Mesenteric fat pad (tissue), 1 donor: ENCODE measurements at places on chromosomes 3 and 15. TPM values are rescaled to one million over a fixed set of nuclear protein-coding genes. Genes with fewer than 3 reads are reported as not detected.
A peak's percentile ranks its signal among the peaks of the same experiment; 100 is the strongest.

Gene ALPK3
- 2.7 TPM for total RNA-seq

Gene SHC4
- not detected for total RNA-seq

Gene PLS1
- 1.2 TPM for total RNA-seq

Gene RHOA
- 563 TPM for total RNA-seq

Gene CPNE9
- not detected for total RNA-seq

Gene MNS1
- 0.77 TPM for total RNA-seq

Gene CPLX3
- total RNA-seq, result not detected

Gene SCN10A
- not detected for total RNA-seq

- no peak for DNase-seq
Measured at GRCh38 chr15:73608941-73609340, 24.2 kb downstream of the NPTN start.

- no peak for DNase-seq
Measured at GRCh38 chr15:99016680-99017321, 9.2 kb upstream of the PGPEP1L start.

GRCh38 chr3:40169983-40170382, 139.5 kb upstream of the EIF1B start:
- peak; percentile 59 for DNase-seq

- DNase-seq, result no peak
Measured at GRCh38 chr3:108477511-108478147, 32.8 kb downstream of the MYH15 start.

DNA sequence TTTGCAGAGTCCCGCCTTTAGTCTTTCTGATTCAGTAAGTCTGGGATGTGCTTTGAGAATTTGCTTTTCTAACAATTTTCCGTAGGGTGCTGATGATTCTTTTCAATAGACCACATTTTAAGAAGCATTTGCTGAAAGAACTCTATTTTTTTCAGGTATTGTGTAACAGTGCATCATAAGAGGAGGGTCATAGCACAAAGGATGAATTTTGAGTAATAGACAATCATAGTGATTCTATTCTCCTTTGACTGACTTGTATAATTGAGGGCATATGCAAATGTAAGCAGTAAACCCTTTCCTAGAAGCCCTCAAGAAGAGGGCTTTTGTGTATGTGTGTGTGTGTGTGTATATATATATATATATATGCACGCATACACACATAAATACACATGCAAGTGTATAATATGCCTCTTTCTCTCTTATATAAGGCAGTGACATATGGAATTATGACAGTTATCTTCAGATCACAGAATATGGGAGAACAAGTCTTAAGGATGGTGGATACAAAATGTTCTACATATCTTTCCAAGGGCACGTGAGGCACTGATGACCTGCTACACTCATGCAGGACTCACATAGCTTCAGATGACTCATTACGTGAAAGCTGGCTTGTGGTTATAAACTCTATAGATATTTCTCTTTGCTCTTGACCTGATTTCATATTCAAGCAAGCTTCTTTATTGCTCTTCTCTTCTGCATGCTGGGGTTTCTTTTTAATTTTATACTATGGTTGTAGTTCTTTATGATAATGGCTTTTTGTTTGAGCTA, 6.5 kb upstream of the PLSCR1 start:
- DNase-seq, result no peak

DNA sequence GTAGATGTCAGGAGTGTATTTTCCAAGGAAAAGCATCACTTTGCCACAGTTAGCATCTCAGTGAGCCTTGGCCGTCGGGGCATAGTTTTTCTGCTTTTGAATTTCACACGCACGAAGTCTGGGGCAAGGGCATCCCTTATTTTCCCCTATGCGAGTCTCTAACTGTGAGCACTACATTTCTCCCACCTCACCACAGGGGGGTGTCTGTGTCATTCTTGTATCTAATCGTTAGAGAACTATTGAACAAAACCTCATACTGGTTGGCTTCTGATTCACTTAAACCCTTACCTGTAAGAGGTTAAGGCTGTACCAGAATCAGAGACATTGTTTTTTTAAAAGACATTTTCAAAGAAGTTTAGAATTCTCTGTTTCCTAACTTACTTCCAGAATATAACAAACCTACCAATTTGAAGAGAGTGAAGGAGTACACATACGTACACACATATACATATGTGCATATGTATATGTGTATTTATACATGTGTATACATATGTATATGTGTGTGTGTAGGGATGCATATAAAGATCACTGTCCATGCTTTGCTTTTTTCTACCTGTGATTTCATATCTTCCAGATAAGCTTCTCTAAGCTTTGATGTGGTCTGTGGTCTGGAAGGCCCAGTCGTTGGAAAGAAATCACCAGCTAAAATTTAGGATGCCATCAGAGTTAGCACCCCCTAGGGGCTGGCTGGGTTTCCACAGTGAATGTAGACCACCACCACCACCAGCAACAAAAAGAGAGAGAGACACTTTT, 49.4 kb downstream of the MYZAP start:
- DNase-seq, result no peak

GRCh38 chr3:159839561-159840379, 148.9 kb upstream of the IL12A start:
- DNase-seq, result no peak

- no peak for DNase-seq
Measured at GRCh38 chr3:1752205-1752604, 346.5 kb upstream of the CNTN4 start.

DNA sequence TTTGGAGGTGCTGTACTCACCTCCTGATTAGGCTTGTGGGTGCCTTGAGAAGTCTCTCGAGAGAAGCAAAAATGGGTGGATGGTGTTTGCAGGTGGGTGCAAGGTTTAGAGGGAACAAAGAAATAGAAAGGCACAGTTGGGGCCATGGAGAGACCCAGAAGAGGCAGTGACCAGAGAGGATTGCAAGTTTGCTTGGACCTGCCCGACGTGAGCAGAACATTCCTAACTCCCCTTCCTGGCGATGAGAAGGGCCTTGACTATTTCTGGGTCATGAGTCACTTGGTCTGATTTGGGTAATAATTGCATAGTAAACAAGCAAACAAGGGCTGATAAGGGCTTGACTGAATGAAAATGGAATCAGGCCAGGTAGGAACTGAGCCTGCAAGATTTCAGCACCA, 7.0 kb upstream of the CTSH start:
- DNase-seq, result no peak

DNA sequence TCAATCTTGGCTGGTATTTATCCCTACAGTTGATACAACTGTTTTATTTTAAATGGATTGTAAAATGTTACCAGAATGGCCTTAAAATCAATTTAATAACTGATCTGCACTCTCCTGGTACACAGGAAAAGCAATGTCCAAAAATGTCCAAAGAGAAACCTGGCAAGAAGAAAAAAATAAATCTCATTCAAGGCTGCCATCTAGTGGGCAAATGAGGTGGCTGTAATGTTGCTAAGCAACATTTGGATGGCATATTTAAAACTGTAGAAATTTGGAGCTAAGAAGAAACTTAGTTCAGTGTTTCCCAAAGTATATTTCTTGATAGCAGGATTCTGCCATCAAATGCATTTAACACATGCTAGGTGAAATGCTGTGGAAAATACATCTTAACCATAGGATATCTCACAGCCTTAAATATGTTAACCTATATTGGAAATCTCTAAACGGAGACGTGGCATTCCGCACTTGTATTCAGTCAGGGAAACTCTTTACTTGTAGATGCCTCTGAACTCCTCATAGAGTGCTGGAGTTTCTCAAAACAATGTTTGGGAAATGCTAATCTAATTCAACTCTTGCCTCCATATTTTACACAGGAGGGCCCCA, 216.8 kb downstream of the ERC2 start:
- DNase-seq, result no peak

GRCh38 chr3:139970526-139970925, 35.5 kb downstream of the CLSTN2 start:
- DNase-seq, result no peak

DNA sequence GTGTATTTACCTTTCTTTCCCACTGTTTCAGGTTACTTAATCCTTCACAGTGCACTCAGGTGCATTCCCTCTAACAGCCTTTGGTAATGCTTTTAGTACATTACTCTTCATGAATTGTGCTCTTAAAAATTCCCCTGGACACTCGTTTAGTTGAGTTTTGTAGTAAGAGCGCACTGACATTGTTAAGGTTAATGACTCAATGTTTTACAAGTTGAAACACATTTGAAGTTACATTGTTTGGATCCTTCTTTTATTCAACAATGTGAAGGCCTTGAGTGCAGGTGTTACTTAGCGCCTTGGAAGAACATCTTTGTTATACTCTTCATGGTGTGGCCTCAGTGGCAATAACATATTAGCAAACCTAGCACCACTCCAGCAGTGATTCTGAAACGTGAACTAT, 739.6 kb downstream of the NAALADL2 start:
- DNase-seq, result no peak

GRCh38 chr15:73750438-73750837, 2.7 kb downstream of the INSYN1 start:
- DNase-seq, result no peak

- no peak for DNase-seq
Measured at GRCh38 chr15:85761635-85762034, 33.1 kb downstream of the KLHL25 start.

GRCh38 chr3:36482880-36483279, 102.6 kb downstream of the STAC start:
- DNase-seq, result no peak

DNA sequence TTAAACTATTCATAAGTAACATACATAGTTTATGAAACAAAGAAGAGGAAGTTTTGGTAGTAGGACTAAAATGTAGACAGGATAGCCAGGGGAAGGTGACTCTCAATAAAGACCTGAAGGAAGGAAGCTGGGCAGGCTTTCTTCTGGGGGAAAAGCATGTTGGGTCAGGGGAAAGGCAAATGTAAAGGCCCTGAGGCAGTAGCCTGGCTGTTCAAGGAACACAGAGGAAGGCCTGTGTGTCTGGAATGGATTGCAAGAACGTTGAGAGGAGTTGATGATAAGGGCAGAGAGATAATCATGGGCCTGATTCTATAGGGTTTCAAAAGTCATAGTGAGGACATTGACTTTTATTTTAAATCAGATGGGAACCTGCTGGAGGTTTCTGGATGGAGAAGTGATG, 167.6 kb downstream of the SNRK start:
- no peak for DNase-seq

DNA sequence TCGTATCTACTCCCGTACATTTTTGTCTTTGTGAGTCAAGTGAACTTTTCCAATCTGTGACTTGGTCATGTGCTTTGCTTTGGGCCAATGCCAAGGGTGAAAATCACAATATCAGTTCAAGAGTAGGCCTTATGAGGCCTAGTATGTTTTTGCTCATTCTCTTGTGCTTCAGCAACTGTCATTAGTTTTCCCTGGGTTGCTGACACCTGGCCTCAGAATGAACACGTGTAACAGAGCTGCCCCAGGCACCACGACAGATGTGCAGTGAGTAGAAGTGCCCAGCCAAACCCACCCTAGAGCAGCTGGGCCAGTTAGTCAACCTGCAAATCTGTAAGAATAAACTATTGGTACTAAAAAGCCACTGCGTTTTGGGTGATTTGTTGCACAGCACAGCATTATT, 460.3 kb upstream of the WNT5A start:
- DNase-seq, result no peak

DNA sequence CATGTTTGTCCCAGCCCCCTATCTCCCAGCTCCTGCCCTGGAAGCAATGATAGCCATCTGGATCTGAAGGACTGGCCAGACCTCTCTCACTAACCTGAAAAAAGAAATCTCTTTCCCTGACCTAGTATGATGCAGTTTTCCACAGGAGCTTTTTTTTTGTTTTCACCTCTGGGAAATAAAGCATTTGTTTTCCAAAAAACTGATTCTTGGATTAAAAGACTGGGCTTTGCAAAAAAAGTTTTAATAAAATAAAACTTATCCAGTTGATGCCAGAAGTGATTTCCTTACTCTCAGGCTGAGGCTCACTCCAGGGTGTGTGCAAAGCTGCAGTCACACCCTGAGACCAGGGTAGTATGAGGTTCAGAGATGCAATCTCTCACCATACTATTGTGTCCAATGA, 104.0 kb downstream of the RYK start:
- DNase-seq, result no peak

GRCh38 chr3:122679085-122679881, 1.4 kb upstream of the PARP14 start:
- DNase-seq, result no peak

- DNase-seq, result peak; percentile 14
Measured at GRCh38 chr15:81304226-81304625, 19.7 kb downstream of the STARD5 start.
